Left lung (tissue), 14 donors: ENCODE measurements at places on chromosomes 13 and 19. TPM values are rescaled to one million over a fixed set of nuclear protein-coding genes. Genes with fewer than 3 reads are reported as not detected.
A peak's percentile ranks its signal among the peaks of the same experiment; 100 is the strongest.

Gene IL11
- 0.44 TPM for total RNA-seq

GRCh38 chr13:71034018-71034417 is 833.0 kb downstream of the DACH1 start:
- no peaks in the 10 kb centered on the region for H3K4me1 ChIP-seq
- H3K4me3 ChIP-seq, result no peak overlapping the region
- no peaks in the 10 kb centered on the region for H3K36me3 ChIP-seq
- no peaks in the 10 kb centered on the region for H3K27me3 ChIP-seq

Gene ZNF534
- 0.35 TPM for total RNA-seq

Gene POU2F2
- total RNA-seq, result 2.0 TPM

Gene TUBA3C
- total RNA-seq, result not detected

DNA sequence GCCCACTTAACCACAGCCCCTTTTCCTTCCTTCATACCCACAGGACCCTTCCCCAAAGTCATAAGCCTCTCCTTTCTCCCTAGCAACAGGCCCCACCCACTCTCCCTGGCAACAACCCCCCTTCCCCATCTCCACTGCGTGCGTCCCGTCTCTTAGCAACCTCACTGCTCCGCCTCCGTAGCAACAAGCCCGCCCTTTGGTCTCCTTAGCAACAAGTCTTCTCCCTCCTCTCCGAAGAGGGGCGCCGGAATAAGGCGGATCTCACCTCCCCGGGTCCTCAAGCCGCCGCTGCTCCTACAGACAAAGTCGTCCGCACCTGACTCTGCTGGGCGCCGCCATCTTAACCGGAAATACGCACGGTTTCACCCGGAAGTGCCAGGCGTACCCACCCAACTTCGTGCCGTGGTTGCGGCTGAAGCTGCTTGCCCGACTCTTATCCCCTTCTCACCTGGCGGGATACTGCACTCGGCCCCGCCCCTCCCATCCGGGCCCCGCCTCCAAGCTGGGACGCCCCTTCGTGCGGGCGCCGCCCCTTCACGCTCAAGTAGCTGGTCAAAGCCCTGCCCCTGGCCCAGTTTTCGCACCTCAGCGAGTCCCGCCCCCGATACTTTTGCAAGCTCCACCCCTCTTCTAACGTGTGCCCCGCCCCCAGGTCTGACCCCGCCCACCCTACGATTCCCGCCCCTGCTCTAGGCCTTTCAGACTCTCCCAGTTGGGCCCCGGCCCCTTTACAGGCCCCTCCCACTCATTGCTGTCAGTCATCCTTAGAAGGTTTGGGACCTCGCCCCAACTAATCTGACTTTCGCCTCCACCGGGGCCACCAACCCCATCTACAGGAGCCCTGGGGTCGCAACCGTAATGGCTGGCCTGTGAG is at the start of gene HSPBP1:
Gene HSPBP1 (minus strand): TSS at position 341 of the 874 bp plus-strand sequence. CDS start 502 bp downstream, outside the sequence.
- H3K36me3 ChIP-seq, result no peaks in the 10 kb centered on the region
- peak; percentile 96 for DNase-seq
- no peaks in the 10 kb centered on the region for H3K27me3 ChIP-seq
- peaks cover 8% of the 10 kb centered on the region for H3K4me1 ChIP-seq
- H3K27ac ChIP-seq, result peak within 1 kb of the TSS; percentile 65

GRCh38 chr13:98804336-98804855 is 51.9 kb upstream of the SLC15A1 start:
- no peaks in the 10 kb centered on the region for H3K36me3 ChIP-seq
- no peak overlapping the region for H3K27ac ChIP-seq
- H3K4me3 ChIP-seq, result no peak overlapping the region
- no peak for DNase-seq
- no peaks in the 10 kb centered on the region for H3K27me3 ChIP-seq

Gene ZNF221
- total RNA-seq, result 6.5 TPM

DNA sequence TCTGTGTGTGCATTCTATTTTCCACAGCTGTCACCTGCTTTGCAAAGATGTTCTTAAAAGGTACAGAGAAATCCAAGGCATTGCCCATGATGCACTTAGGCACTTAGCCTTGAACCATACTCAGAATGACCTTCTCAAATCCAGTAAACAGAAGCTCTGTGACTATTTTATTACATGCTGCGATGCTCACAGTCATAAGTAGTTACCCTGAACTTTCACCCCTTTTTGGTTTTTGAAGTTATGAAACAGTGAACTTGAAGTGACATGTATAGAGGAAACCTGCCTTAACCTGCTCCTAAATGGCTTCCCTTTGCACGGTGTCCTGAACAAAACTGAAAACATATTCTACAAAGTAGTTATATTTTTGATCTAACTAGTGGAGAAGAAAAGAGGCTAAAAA is 100.4 kb downstream of the SLC10A2 start:
- H3K36me3 ChIP-seq, result no peaks in the 10 kb centered on the region
- H3K27ac ChIP-seq, result no peak overlapping the region
- DNase-seq, result no peak
- H3K27me3 ChIP-seq, result no peaks in the 10 kb centered on the region
- no peaks in the 10 kb centered on the region for H3K4me1 ChIP-seq

DNA sequence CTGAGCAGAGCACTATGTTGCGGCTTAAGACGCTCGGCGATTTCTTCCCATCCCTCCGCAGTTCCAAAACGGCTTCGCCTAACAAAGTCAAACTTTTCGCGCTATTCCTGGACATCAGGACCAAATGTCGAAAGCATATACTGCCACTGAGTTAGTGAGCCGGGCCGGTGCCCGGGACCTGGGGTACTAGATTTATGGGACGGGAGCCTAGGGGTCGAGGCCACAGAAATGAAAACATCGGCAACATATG is 699 bp downstream of the RCBTB2 start:
- peak; percentile 43 for DNase-seq
- peak overlapping the region; percentile 97 for H3K27ac ChIP-seq
- no peaks in the 10 kb centered on the region for H3K27me3 ChIP-seq
- H3K36me3 ChIP-seq, result no peaks in the 10 kb centered on the region
- H3K4me1 ChIP-seq, result peaks cover 35% of the 10 kb centered on the region

Gene VAV1
- total RNA-seq, result 51.3 TPM

GRCh38 chr19:55930996-55931515 is 1.1 kb downstream of the NLRP13 start:
- DNase-seq, result no peak
- H3K4me1 ChIP-seq, result no peaks in the 10 kb centered on the region
- H3K27me3 ChIP-seq, result peaks cover 6% of the 10 kb centered on the region
- H3K36me3 ChIP-seq, result no peaks in the 10 kb centered on the region
- no peak overlapping the region for H3K27ac ChIP-seq

DNA sequence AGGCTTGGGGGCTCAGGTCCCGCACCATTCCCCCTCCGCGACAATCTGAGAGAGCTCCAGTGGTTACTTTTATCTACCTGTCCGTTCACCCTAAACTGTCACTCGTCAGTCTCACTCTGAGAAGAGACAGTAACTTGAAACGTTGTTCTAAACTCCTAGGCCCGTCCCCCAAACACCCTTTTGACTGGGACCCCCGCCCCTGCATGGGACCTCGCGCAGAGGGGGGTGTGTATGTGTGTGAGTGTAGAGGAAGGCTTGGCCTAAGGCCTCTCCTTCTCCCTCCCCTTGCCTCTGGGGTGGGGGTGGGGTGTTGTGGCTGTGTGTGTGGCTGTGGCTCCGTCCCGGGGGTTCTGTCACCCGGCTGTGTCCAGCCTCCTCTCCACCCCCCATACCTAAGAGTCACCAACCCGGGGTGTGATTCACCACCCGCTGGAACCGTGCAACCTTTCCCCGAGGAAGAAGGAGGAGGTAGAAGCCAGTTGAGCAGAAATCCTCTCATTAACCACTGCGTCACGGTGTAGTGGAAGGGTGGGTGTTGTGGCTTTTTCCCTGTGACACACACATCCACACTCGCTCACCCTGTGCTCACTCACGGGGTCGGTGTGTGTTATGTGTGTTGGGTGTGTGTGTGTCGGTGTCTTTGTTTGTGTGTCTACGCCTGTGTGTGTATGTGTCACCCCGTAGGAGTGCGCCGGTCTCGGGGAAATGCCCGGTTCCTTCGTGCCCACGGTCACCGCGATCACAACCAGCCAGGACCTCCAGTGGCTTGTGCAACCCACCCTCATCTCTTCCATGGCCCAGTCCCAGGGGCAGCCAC is 2.4 kb downstream of the FOSB start:
- peak overlapping the region; percentile 59 for H3K4me3 ChIP-seq
- H3K27me3 ChIP-seq, result peaks cover 54% of the 10 kb centered on the region
- peak overlapping the region; percentile 98 for H3K27ac ChIP-seq

DNA sequence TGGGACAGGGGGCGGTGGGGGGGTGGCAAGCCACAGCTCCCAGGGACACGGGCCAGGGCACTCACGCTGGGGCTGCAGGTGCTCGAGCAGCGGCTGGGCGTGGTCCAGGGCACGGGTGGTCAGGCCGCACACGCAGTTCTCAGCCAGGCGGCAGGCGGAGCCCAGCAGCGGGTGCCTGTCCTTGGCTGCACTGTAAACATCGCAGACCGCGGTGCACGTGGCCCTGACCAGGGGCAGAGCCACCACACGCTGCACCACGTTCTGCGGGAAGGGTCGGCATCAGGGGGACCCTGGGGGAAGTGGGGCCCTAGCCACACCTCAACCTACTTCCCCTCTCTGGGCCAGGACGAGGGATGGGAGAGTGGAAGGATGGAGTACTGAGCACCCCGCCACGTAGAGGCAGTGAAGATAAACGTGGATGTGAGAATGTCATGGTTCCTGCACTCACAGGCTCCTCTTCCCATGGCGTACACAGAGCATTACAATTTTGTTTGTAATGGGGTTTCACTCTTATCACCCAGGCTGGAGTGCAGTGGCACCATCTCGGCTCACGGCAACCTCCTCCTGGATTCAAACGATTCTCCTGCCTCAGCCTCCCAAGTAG is 3.4 kb downstream of the PLIN5 start:
- no peak overlapping the region for H3K4me3 ChIP-seq
- no peak overlapping the region for H3K27ac ChIP-seq

DNA sequence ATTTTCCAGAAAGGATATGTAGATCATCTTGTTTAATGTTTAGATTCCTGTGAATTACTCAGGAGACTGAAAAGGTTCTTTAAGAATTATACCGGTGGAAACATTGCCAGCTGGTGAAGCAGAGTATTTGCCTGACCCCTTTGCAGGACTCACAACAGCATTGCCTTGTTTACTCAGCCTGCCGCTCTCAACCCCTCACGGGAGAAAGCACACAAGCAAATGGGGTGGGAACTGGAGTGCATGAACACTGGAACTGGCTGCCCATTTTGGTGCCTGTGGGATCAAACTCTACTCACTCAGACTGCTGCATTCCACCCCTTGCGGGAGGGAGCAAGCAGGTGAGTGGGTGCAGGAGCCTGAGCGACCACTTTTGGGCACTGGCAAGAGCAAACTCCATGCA is 804.7 kb upstream of the SLITRK1 start:
- no peak overlapping the region for H3K27ac ChIP-seq
- no peak overlapping the region for H3K4me3 ChIP-seq

- no peaks in the 10 kb centered on the region for H3K36me3 ChIP-seq
- peaks cover 22% of the 10 kb centered on the region for H3K4me1 ChIP-seq
- H3K27ac ChIP-seq, result peak overlapping the region; percentile 62
- H3K4me3 ChIP-seq, result peak overlapping the region; percentile 46
These were observed 607 bp upstream of the SYNE4 start for GRCh38 chr19:36009220-36009619.

Gene IFNL1
- total RNA-seq, result not detected

Gene SSC5D
- 5.3 TPM for total RNA-seq

GRCh38 chr13:80348314-80348713 is 7.4 kb upstream of the SPRY2 start:
- H3K27ac ChIP-seq, result no peak overlapping the region
- no peak for DNase-seq
- peaks cover 15% of the 10 kb centered on the region for H3K4me1 ChIP-seq
- H3K4me3 ChIP-seq, result no peak overlapping the region
- H3K27me3 ChIP-seq, result no peaks in the 10 kb centered on the region
- H3K36me3 ChIP-seq, result no peaks in the 10 kb centered on the region

GRCh38 chr13:52849291-52850071 is 1.0 kb upstream of the PCDH8 start:
- H3K36me3 ChIP-seq, result no peaks in the 10 kb centered on the region
- H3K27me3 ChIP-seq, result peaks cover 66% of the 10 kb centered on the region
- H3K4me3 ChIP-seq, result no peak overlapping the region
- H3K27ac ChIP-seq, result no peak overlapping the region
- peaks cover 37% of the 10 kb centered on the region for H3K4me1 ChIP-seq

Gene RXFP2
- not detected for total RNA-seq

DNA sequence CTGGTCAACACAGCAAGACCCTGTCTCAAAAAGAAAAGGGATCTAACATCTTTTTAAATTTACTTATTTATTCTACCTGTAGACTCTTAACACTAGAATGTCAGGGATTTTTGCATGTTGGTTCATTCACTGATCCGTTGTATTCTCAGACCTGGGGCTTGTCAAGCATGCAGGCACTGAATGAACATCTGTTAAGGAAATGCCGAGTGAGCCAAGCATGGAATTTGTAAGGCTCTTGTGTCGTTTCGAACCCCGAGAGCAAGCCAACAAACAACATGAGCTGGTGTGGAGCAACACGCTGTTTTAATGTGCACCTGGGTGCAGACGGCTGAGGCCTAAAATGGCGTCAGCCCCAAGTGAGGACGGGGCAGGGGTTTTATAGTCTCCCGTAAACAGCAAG is 10.0 kb upstream of the OR1M1 start:
- H3K27me3 ChIP-seq, result no peaks in the 10 kb centered on the region
- H3K4me1 ChIP-seq, result no peaks in the 10 kb centered on the region
- H3K36me3 ChIP-seq, result no peaks in the 10 kb centered on the region
- no peak for DNase-seq

DNA sequence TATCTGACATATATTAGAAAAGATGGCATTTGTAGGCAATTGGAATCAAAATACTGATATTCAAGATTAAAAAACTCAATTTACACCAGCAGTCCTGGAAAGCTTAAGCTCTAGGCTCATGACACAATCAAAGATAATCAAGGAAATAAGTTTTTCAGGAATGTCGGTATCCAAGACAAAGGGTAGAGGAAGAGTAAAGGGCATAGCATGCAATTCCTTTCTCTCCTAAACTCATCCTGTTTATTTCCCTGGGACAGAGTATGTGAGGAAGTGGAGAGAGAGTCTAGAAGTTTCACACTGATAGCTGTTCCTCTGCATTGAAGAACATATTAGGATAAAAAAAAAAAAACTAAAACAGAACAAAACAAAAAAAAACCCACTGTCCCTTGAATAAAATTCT is 2452.1 kb downstream of the PCDH9 start:
- no peak for DNase-seq
- no peak overlapping the region for H3K4me3 ChIP-seq
- H3K4me1 ChIP-seq, result no peaks in the 10 kb centered on the region
- H3K27me3 ChIP-seq, result no peaks in the 10 kb centered on the region
- H3K27ac ChIP-seq, result no peak overlapping the region
- no peaks in the 10 kb centered on the region for H3K36me3 ChIP-seq

DNA sequence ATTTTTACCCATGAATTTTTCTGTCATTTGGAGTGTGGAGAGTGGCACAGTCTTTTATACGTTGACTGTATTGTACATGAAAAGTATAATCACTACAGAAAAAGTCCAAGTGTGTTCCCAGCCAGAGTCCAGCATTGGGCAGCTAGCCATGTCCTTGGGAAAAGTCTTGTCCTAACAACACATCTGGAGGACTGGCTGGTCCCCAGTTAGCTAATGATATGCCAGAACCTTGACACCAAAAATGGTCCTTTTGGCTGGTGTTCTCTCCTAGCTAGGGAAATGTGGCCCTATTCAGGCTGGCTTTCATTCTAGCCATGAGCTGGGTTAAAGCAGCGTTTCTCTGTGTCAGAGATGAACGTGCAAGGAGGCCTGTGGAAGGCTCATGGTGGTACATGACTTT is 98.9 kb downstream of the ESD start:
- H3K4me3 ChIP-seq, result no peak overlapping the region
- H3K27me3 ChIP-seq, result no peaks in the 10 kb centered on the region
- peaks cover 51% of the 10 kb centered on the region for H3K36me3 ChIP-seq
- no peak overlapping the region for H3K27ac ChIP-seq

- H3K4me3 ChIP-seq, result no peak overlapping the region
- no peaks in the 10 kb centered on the region for H3K36me3 ChIP-seq
- H3K4me1 ChIP-seq, result no peaks in the 10 kb centered on the region
- no peak overlapping the region for H3K27ac ChIP-seq
- DNase-seq, result no peak
These were observed 37.5 kb upstream of the ZNRF4 start for GRCh38 chr19:5417495-5418436.

Gene KLK4
- not detected for total RNA-seq

Gene CADM4
- total RNA-seq, result 12.1 TPM

Gene FBXW9
- 6.9 TPM for total RNA-seq

Gene KLK12
- total RNA-seq, result 0.39 TPM
